NCI-H187 (cell line): ENCODE measurements at places on chromosomes 1 and 21.

GRCh38 chr1:20090119-20090518 is 20.1 kb downstream of the PLA2G5 start:
- DNase-seq: no peak

DNA sequence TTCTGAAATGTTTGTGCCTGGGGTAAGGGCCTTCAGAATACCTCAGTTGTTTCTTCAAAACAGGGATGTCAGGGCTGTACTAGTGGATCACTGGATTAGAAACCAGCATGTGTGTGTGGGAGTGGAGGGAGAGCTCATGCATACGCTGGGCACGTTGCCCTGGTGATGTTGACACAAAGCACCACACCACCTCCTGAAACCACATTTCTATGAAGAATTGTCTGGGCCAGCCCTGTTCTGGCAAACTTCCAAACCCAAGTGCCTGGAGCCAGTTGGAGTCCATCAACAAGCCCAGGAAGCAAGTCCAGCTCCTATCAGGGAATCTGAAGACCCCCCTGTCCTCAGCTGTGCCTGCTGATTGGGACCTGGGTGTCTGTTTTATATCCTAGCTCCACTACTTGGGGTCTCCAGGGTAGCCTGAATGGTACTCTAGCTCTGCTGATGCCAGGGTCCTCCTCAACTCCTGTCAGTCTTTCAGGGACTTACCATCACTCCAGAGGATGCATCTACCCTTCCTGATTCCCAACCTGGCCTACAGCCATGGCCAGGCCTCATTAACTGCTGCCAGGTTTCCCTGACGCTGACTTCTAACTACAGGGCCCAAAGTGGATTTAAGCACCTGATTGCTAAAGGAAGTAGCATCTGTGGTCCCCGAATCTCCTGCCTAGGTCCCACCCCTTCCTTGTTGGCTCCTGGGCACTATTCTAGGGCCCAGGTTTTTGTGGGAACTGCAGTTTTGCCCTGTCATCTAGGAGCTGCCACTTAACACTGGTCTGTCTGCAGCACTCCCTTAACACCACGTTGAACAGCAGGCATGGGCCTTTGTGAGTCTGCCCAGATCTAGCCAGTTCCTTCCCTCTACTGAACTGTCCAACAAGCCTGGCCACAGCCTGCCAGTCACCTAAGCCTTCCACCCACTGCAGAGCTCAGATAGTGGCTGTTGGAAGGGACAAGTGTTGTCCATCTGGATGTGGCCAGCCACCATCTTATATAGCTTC is 45.5 kb downstream of the LPAR3 start:
- peak; percentile 35 for DNase-seq

GRCh38 chr1:39761016-39761415 is 10.1 kb downstream of the OXCT2 start:
- no peak for DNase-seq

DNA sequence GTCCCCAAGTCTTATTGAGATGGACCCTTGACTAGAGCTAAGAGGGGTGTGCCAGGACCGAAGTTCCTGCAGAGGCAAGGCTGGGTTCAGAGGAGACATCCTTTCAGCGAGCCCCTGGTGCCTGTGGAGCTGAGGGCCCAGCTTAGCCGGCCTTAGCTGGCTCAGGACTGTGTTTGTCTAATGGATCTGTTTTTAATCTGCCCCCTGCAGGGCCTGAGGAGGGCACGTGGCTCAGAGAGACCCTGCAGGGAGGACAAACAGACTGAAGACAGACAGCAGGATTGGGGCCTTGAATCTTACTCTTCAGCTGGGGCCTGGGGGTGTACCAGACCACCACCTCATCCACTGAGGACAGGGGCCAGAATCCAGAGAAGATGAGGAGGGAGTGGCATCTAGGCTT is 1.6 kb downstream of the CRABP2 start:
- no peak for DNase-seq

GRCh38 chr1:69123486-69123885 is 444.2 kb upstream of the LRRC7 start:
- DNase-seq: no peak

GRCh38 chr21:29827236-29827635 is 112.6 kb downstream of the GRIK1 start:
- DNase-seq: no peak

DNA sequence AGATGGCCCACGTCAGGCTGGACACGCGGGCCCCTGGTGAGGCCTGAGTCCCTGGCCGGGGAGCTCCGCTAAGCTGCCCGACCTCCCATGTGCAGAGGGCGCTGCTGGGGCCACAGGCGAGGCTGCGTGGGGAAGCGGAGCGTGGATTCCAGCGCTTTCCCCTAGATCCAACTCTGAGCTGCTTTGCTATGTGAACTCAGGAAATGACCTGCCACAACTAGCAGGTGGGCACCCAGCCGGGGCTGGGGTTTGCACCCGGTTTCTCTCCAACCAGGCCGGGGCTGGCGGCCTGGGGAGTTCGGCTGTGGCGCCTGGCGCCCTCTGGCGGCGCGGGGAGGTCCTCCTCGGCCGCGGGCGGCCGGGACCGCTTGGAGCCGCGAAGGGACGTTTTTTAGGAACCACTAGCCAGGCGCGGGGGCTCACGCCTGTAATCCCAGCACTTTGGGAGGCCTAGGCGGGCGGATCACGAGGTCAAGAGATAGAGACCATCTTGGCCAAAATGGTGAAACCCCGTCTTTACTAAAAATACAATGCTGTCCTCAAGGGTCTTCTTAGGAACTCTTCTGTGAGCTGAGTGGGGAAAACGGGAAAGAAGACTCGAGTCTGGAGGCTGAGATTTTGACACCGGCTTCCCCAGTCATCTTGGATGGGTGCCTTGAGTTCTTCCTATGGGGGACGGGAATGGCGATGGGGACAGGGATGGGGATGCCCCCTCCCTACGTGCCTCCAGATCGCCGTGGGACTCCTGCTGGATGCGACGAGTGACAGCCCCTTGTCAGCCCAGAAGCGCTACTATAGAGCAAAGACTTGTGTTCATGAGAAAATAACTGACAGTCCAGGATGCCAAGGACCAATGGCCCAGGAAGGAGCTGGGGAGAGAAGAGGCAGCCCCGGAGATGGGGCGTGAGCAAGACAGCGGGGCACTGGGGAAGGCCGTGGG is 12.6 kb downstream of the PYCR2 start:
- no peak for DNase-seq

- DNase-seq: no peak
Observed at GRCh38 chr1:166671627-166672026, 167.6 kb upstream of the POGK start.

GRCh38 chr21:23401278-23401677 is 2206.0 kb downstream of the MRPL39 start:
- no peak for DNase-seq

- DNase-seq: no peak
Observed at GRCh38 chr1:46768445-46768844, 30.4 kb upstream of the CYP4B1 start.

DNA sequence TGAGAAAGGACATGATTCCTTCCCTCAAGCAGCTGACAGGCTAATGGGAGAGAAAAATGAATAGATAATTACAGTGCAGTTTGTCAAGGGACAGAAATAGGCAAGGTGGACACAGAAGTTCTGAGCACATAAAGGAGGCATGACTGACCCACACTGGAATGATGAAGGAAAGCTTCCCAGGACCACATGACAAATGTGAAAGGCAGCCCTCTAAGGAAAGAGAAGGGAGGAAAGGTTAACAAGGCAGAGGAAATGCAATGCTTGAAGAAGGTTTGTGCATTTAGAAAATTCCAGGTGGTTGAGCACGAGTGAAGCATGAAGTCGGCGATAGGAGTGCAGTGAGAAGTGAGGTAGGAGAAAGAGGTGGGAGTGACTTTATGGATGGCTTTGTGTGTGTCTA is 37.4 kb downstream of the LAMC2 start:
- DNase-seq: no peak

DNA sequence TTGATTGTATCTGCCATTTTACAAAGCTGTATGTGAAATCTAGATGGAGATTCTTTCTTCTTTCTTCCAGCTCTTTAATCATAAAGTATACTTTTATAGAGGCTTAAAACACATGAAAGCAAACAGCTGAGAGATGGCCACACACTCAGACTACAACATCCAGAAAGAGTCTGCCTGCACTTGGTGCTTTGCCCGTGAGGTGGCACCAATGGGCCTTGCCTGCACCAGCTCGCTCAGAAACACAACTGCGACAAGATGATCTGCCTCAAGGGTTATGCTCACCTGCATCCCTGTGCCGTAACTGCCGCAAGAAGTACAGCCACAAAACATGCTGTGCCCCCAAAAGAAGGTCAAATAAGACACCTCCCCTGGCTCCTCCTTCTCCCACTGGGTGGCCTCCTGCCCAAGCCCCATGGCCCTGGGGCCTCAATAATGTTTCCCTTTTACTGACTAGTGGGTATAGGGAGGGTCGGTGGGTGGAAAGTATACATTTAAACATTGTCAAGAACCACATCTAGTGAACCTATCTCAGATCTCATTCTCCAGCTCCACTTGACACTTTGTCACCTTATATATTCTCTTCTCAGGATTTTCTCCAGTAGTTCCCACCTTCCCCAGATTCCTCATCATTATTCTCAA is 66.7 kb upstream of the ANGPTL3 start:
- no peak for DNase-seq

DNA sequence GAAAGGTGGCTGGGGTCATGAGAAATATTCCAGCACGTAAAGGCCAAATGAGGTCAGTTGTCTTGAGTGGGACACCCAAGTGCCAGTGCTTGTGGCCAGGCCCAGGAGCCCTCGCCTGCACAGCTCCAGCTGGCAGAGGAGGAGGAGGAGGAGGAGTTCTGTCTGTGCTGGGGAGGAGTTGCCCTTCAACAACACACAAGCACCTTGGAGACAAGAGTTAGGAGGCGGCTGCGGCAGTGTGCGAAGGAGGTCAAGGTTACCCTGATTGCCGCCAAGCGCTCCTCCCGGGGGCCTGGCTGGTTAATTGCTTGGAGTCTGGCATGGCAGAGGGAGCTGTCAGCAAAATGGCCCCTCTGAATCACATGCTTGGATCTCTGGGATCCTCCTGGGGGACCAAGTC is 45.1 kb downstream of the GRIK3 start:
- no peak for DNase-seq

- DNase-seq: no peak
Observed at GRCh38 chr1:234893359-234893724, 235.3 kb downstream of the TOMM20 start.

- DNase-seq: no peak
Observed at GRCh38 chr1:61091455-61091854, 9.1 kb downstream of the NFIA start.

GRCh38 chr1:17605582-17606344 is 66.3 kb downstream of the ARHGEF10L start:
- no peak for DNase-seq

- DNase-seq: no peak
Observed at GRCh38 chr1:168673974-168674683, 54.9 kb downstream of the DPT start.

DNA sequence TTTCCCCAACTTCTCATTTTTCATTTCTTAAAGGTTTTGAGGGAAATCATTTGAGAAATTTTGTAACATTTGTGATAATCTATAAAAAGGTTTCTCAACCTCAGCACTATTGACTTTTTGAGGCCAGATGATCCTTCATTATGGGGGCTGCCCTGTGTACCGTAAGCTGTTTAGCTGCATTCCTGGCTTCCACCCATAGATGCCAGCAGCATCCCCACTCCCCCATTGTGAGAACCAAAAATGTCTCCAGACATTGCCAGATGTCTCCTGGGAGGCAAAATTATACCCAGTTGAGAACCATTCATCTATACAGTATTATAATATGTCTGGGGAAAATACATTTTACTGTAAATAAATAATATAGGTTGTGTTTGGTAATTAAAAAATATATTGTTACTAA is 146.0 kb downstream of the PBX1 start:
- no peak for DNase-seq

DNA sequence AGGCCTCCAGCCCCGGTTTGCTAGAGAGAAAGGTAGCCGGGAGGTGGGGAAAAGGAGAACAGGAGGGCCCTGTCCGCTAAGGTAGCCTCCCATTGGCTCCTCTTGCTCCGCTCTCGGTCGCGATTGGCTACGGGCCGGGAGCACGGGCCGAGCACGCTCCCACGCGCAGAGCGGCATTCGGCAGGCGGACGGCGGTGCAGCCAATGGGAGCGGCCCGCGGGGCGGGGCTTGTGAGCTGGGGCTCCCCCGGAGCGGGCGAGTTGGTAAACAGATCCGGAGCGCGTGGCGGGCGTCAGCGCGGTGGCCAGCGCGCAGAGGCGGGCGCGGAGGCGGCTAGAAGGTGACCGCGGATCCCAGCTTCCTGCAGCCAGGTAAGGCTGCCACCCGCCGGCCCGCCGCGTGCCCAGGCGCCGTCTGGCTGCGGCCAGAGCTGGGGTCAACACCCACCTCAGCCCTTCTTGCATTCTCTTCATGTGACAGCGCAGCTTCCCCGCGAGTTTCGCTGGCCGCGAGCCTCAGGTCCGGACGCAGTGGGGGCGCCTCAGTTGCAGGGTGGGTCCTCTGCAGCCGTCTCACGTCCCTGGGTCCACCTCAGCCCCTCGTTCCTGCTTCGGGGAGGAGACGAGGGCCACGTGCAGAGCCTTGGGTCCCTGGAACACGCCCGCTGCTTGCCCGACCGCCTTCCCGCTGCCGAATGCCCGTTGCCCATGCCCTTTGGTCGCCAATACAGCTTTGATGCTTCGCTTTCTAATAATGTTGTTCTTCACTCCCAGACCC is at the start of gene COQ8A:
Gene COQ8A, plus strand, starts transcription at position 266 of the 777 bp plus-strand sequence. CDS start 21,092 bp downstream, outside the sequence.
- peak; percentile 95 for DNase-seq

DNA sequence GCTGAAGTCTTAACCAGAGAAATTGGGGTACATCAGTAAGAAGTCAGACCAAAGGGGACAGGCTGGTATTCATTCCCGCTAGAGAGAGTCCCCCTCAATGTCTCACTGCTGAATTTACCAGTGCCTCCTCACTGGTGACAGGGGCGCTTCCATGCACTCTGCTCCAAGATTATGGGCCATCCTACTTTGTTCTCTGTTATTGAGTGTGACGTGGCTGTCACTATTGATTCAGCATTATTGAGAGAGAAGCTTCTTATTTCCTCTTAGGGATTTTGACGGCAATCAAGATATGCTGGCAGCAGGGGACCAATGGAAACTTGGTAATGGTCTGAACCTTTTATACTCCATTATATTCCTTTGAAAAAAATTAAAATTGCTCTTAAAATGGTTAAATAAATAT is 118.6 kb downstream of the SYF2 start:
- no peak for DNase-seq
